Muscle of leg (tissue), 16 donors: ENCODE measurements at places on chromosomes 11 and 22. TPM values are rescaled to one million over a fixed set of nuclear protein-coding genes. Genes with fewer than 3 reads are reported as not detected.

DNA sequence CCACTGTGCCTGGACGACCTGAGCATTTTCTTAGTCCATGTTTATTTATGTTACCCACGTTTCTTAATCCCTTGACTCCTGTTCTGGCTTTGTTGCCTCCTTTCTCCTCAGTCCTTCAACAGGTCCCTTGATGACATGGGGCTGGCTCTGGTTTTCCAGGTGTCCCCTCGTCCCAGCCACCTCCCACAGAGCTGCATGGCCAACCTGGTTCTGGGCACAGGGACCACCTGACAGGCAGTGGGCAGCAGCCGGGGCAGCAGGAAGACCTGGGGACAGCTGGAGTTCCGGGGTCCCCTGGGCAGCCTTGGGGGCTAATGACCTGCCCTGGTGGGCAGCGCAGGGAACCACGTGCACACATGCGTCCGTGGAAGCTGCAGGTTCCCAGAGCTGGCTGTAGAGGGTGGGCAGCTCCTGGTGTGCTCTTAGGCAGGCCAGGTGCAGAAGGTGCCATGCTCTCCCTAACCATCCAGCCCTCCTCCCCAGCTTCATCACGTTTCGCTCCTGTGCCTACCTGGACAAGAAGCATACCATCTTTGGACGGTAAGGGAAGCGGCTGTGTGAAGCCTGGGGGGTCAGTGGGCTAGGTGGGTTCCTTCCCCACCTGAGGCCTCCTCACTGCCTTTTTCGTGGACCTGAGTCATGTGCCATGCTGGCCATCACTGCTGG is 27.7 kb downstream of the PPIL2 start:
- H3K4me3 ChIP-seq, result no peak overlapping the region
- H3K36me3 ChIP-seq, result peaks cover 58% of the 10 kb centered on the region
- DNase-seq, result no peak

- no peak overlapping the region for H3K4me3 ChIP-seq
- no peak for DNase-seq
- no peaks in the 10 kb centered on the region for H3K4me1 ChIP-seq
Observed at GRCh38 chr22:47944941-47945340, 1182.5 kb downstream of the TBC1D22A start.

GRCh38 chr11:19374151-19374569 is 133.4 kb upstream of the E2F8 start:
- no peaks in the 10 kb centered on the region for H3K36me3 ChIP-seq
- DNase-seq, result no peak
- H3K27ac ChIP-seq, result no peak overlapping the region
- peaks cover 16% of the 10 kb centered on the region for H3K4me1 ChIP-seq

DNA sequence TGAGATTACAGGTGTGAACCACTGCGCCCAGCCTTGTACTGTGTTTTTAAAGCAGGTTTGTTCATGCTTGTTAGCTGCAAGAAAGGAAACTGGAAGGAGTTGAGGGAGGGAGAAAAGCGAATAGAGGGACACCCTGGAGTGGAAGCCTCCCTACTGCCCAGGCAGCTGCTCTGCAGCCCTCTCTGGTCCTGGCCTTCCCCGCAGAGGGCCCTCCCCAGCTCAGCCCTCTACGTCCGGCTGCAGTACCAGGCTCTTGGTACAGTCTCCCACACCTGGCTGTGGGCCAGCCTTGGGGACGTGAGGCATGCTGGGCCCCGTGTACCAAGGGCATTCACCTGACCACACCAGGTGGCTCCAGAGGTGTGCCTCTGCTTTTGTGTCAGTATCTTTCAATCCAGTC is 70.8 kb downstream of the MED15 start:
- H3K27me3 ChIP-seq, result no peaks in the 10 kb centered on the region
- peak overlapping the region; percentile 29 for H3K27ac ChIP-seq
- no peak for DNase-seq
- peaks cover 92% of the 10 kb centered on the region for H3K36me3 ChIP-seq
- H3K4me3 ChIP-seq, result no peak overlapping the region
- H3K4me1 ChIP-seq, result peaks cover 29% of the 10 kb centered on the region

GRCh38 chr11:112734207-112734606 is 227.0 kb upstream of the NCAM1 start:
- no peaks in the 10 kb centered on the region for H3K4me1 ChIP-seq
- peaks cover 13% of the 10 kb centered on the region for H3K27me3 ChIP-seq
- no peak overlapping the region for H3K4me3 ChIP-seq
- peak; percentile 66 for DNase-seq
- no peak overlapping the region for H3K27ac ChIP-seq

DNA sequence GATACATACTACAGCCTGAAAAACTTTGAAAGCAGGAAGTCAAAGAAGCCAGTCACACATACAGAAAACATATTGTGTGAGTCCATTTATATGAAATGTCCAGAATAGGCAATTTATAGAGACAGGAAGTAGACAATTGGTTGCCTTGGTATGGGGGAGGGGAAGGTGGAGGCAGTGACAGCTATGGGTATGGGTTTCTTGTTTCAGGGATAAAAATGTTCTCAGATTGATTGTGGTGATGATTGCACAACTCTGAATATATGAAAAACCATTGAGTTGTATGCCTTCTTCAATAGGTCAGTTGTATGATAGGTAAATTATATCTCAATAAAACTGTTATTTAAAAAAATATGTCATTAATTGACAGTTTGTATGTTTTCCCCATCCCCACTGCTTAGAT is 137.6 kb downstream of the SNX19 start:
- no peak overlapping the region for H3K27ac ChIP-seq
- H3K36me3 ChIP-seq, result no peaks in the 10 kb centered on the region
- H3K27me3 ChIP-seq, result no peaks in the 10 kb centered on the region
- H3K4me1 ChIP-seq, result peaks cover 24% of the 10 kb centered on the region

DNA sequence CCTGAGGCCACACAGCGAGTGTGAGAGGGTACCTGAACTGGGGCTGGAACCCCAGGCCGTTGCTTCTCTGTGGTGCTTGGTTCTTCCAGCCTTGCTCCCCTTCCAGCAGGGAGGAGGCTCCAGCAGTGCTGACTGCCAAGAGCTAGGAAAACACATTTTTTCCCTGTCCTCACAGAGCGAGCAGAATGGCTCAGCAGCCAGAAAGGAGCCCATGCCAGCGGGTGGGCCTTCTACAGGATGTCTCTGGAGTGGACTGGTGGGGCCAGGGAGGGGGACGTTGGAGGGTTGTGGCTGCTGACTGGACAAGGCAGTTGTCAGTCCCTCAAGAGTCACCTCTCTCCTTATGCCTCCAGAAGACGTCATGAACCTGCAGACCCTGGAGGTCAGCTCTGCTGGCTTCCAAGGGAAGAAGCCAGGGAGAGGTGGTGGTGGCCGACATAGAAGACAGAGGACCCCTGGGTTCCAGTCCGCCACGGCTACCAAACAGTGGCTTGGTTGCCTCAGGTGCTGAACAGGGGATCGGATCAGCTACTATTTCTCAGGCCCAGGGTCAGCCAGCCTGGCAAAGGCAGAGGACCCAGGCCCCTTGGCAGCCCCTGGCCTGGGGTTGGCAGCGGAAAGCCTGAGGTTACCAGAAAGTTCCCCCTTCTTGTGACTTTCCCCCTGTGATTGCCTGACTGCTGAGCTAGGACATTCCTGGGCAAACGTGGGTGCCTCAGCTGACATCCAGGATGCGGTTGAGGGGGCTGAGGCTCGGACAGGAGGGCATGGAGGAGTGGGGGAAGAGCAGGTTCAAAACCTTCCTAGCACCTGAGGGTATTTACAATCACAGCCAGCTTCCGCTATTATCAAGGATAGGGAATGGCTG is 3.7 kb downstream of the MAFF start:
- H3K4me3 ChIP-seq, result no peak overlapping the region
- peak; percentile 98 for DNase-seq
- H3K4me1 ChIP-seq, result peaks cover 41% of the 10 kb centered on the region

DNA sequence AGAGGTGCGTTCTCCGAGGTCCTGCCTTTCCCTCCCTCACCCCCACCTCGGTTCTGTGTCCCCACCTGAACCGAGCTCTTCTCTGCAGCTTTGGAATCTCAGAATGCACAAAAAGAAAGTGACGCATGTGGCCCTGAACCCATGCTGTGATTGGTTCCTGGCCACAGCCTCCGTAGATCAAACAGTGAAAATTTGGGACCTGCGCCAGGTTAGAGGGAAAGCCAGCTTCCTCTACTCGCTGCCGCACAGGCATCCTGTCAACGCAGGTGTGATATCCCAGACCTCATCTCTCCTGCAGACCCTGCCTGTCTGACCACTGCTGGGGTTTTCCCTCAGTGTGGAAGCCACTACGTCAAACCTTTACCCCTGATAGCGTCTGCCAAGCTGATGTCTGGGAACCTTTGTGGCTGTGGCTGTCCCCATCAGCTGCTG is 13.9 kb downstream of the ACP2 start:
- peaks cover 5% of the 10 kb centered on the region for H3K4me1 ChIP-seq
- H3K27me3 ChIP-seq, result no peaks in the 10 kb centered on the region
- no peak overlapping the region for H3K4me3 ChIP-seq
- H3K36me3 ChIP-seq, result peaks cover 17% of the 10 kb centered on the region

TUB gene
- 16.7 TPM for total RNA-seq

SNX32 gene
- 0.98 TPM for total RNA-seq

CLMP gene
- 13.9 TPM for total RNA-seq

RBMXL2 gene
- total RNA-seq, result 0.04 TPM

OR4D5 gene
- total RNA-seq, result 0.04 TPM
